ENCODE measurements at places on chromosomes 5 and 9. TPM values are rescaled to one million over a fixed set of nuclear protein-coding genes. Genes with fewer than 3 reads are reported as not detected.

INSYN2B gene
- total RNA-seq: 1.5 TPM

- no peak for DNase-seq
- no peak overlapping the region for H3K27ac ChIP-seq
- peaks cover 11% of the 10 kb centered on the region for H3K4me1 ChIP-seq
- H3K4me3 ChIP-seq: no peak overlapping the region
- H3K36me3 ChIP-seq: no peaks in the 10 kb centered on the region
Observed at GRCh38 chr9:127168756-127169574, 46.5 kb upstream of the ANGPTL2 start.

DNA sequence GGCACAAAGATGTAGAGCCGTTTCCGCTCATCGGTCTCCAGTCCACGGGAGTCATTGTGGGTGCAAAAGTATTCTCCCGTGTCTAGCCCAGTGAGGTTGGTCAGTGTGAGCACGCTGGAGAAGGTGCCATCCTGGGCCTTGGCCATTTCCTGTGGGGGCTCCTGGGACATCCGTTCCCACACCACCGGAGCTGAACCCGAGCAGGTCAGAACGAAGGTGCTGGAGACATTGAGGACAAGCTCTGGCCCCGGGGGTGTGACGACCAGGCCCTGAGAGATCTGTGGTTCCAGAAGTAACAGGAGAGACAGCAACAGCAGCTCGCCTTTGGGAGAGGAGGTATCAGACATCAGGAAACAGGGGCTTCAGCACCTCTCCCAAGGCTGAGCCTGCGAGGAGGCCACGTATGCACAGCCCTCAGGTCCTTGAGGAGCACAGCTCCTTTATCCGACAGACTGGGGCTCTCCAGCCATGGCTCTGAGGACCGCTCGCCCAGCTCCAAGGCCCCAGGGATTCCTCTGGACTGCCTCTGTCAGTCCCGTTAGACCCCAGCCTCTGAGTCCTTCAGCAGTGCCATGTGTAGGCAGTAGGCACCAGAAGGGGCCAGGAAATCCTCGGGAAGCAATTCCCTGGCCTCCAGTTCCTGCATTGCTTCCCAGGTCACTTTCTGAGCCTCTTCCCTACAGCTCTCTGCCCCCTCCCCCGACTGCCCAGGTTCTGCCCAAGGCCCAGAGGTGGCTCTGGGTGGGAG is 19.9 kb downstream of the PDGFRB start:
- H3K4me3 ChIP-seq: no peak overlapping the region
- H3K27ac ChIP-seq: no peak overlapping the region
- DNase-seq: no peak

DNA sequence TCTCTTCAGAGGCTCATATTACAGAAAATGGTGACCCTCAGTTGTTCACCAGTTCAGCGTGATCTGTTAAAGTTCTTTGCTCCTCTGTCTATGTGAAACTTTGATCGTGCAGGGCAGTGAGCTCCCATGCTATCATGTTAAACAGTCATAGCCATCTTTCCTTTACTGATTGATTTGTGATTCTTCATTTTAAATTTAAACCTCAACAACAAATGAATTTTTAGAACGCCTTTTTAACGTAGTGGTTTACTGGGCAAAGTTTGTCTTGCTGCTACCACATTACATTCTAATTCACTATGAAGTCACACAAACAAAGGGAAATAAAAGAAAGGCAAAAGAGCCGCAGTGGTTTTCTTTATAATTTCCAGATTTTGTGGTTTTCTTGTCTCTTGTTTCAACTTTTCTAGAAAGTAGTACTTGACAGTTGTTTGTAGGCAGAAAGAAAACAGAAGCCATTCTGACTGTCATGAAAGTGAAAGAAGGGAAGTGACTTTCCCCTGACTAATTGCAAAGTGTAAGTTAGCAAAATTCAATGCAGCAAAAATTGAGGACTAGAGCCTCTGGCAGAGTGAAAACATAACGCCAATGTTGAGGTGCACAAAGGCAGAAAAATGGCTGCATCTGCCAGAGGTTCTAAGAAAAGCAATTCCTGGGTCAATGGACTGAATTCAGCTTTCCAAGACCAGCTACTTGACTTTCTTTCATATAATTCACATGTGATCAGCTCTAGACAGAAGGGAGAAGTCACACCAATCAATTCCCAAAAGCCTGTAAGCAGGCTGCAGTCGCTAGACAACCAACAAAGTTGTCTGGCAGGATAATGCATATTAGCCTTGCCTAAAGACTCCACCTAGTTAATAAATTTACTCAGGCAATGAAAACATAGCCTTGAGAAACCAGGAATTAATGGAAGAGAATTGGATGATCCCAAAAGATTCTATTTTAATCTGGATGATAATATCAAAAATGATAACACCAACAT is 7.1 kb upstream of the IFNA6 start:
- H3K36me3 ChIP-seq: no peaks in the 10 kb centered on the region
- no peak overlapping the region for H3K27ac ChIP-seq
- H3K4me1 ChIP-seq: no peaks in the 10 kb centered on the region
- no peaks in the 10 kb centered on the region for H3K27me3 ChIP-seq
- no peak overlapping the region for H3K4me3 ChIP-seq

DNA sequence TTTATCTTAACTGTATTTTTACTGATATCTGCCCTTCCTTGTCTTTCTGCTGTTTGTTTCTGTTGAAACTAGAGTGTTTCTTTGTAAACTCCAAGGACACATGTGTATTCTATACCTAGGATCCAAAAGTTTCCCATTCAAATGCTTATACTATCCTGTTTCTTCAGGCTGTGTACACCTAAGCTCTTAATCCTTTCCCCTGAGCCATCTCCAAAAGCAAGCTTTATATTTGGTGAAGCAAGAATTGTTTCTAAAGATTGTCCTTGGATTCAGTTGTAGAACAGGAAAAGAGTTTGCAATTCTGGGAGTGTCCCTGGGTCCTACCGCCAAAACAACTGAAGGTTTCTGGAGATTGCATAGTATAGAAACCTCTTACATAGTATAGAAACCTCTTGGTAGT is 65.9 kb downstream of the CWC27 start:
- no peak overlapping the region for H3K4me3 ChIP-seq
- no peak overlapping the region for H3K27ac ChIP-seq
- no peaks in the 10 kb centered on the region for H3K36me3 ChIP-seq
- peaks cover 17% of the 10 kb centered on the region for H3K4me1 ChIP-seq
- no peaks in the 10 kb centered on the region for H3K27me3 ChIP-seq

GPRIN1 gene
- total RNA-seq: 19.9 TPM

DNA sequence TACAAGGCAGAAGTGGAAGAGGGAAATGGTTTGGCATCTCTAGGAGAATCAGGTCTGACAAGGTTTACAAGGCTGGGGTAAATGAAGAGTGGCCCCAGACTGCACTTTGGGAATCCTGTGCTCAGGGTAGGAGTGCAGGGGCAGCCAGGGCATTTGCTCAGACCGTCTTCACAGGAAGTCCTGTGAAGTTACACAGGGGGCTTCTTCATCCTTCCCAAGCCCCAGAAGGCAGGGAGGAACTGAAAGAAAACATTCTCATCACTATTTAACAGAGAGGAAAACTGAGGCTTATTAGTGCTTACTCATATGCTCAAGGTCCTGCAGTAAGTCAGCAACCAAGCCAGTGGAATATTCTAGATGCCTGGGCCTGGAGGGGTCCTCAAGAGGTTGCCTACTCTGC is 80.7 kb downstream of the NRG2 start:
- no peaks in the 10 kb centered on the region for H3K27me3 ChIP-seq
- H3K27ac ChIP-seq: no peak overlapping the region
- no peaks in the 10 kb centered on the region for H3K36me3 ChIP-seq
- H3K4me1 ChIP-seq: no peaks in the 10 kb centered on the region
- DNase-seq: no peak

FYB1 gene
- 1.1 TPM for total RNA-seq

PNPLA7 gene
- total RNA-seq: 0.77 TPM

SPRY4 gene
- 38.4 TPM for total RNA-seq

DNA sequence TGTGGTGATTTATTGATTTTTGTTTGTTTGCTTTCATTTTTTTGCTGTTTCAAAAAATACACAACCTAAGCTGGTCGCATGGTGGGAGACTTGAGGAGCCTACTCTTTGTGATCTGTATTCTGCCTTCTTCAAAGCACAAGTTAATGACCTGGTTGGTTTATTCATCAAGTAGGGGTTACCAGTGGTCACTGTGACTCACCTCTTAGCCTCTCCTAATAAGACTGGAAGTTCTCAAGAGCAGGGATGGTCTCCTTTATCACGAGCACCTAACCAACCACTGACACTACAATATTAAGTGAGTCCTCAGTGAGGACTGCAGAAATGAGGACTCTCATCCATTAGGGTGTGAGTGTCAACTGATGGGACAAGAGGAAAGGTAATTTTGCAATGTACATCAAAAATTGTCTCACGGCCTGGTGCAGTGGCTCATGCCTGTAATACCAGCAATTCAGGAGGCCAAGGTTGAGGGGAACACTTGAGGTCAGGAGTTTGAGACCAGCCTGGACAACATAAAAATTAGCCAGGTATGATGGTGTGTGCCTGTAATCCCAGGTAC is 13.6 kb upstream of the MTMR12 start:
- 0 out of 2 replicates have a peak, but pooled peaks cover 5% of the 10 kb centered on the region for H3K4me1 ChIP-seq
- H3K27ac ChIP-seq: no peak overlapping the region
- H3K4me3 ChIP-seq: no peak overlapping the region
- no peaks in the 10 kb centered on the region for H3K27me3 ChIP-seq
- no peaks in the 10 kb centered on the region for H3K36me3 ChIP-seq

- H3K36me3 ChIP-seq: no peaks in the 10 kb centered on the region
- H3K4me3 ChIP-seq: no peak overlapping the region
- no peak overlapping the region for H3K27ac ChIP-seq
- peak; percentile 23 for DNase-seq
- no peaks in the 10 kb centered on the region for H3K4me1 ChIP-seq
Observed at GRCh38 chr9:120925535-120926396, 830 bp downstream of the TRAF1 start.

GRCh38 chr5:171865471-171865870 is 79.9 kb downstream of the SMIM23 start:
- peaks cover 21% of the 10 kb centered on the region for H3K36me3 ChIP-seq
- no peak for DNase-seq

DNA sequence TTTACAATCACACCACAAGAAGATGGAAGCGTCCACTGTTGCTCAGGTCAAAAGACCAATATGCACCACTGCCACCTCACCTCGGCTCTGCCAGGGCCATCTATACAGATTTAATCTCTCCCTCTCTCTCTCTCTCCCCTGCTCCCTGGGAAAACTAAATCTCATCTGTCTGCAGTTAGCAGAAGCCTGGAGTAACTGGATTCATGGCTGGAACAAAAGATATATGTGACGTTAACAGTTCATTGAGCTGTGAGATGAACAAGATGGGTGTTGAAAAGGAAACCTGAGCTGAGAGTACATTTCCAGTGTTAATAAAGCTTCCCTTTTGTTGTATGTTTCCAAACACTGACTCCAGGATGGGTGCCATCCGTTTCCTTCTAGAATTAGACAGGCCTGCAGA is 369.7 kb downstream of the CDK5RAP2 start:
- no peaks in the 10 kb centered on the region for H3K4me1 ChIP-seq
- H3K4me3 ChIP-seq: no peak overlapping the region
- DNase-seq: no peak
- no peaks in the 10 kb centered on the region for H3K27me3 ChIP-seq

- H3K4me1 ChIP-seq: peaks cover 57% of the 10 kb centered on the region
- H3K27me3 ChIP-seq: no peaks in the 10 kb centered on the region
- DNase-seq: peak; percentile 57
Observed at GRCh38 chr9:4297786-4298254, 2.0 kb downstream of the GLIS3 start.

GRCh38 chr5:171849585-171850323 is 64.1 kb downstream of the SMIM23 start:
- no peak for DNase-seq
- no peaks in the 10 kb centered on the region for H3K4me1 ChIP-seq
- H3K27ac ChIP-seq: no peak overlapping the region
- no peak overlapping the region for H3K4me3 ChIP-seq
- H3K27me3 ChIP-seq: no peaks in the 10 kb centered on the region
- H3K36me3 ChIP-seq: no peaks in the 10 kb centered on the region

- no peaks in the 10 kb centered on the region for H3K27me3 ChIP-seq
- H3K4me3 ChIP-seq: no peak overlapping the region
- H3K36me3 ChIP-seq: peaks cover 61% of the 10 kb centered on the region
- no peak overlapping the region for H3K27ac ChIP-seq
- DNase-seq: no peak
Observed at GRCh38 chr5:14339468-14339867, 196.3 kb downstream of the TRIO start.

DNA sequence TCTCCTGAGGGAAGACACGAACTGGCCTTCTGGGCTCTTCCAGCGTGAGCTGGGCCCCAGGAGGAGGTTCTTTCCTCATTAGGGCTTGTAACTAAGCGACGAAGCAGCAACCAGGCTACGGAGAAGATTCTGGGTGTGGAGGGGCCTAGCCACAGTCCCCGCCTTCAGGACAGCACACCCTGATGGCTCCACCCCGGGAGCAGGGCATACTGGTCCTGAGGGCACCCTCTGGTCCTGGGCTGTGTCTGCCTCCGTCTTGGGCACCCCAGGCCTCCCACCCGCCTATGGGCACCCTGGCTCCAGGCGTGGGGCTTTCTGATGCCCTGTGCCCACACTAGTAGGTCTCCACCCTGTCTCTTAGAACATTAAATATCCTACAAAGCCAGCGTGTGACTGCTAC is 136.4 kb downstream of the OLFM1 start:
- H3K36me3 ChIP-seq: no peaks in the 10 kb centered on the region
- no peak overlapping the region for H3K4me3 ChIP-seq
- no peak overlapping the region for H3K27ac ChIP-seq

Data from PC-3 (cell line).